ENCODE measurements at places on chromosomes 7 and 10. TPM values are rescaled to one million over a fixed set of nuclear protein-coding genes. Genes with fewer than 3 reads are reported as not detected.

DNA sequence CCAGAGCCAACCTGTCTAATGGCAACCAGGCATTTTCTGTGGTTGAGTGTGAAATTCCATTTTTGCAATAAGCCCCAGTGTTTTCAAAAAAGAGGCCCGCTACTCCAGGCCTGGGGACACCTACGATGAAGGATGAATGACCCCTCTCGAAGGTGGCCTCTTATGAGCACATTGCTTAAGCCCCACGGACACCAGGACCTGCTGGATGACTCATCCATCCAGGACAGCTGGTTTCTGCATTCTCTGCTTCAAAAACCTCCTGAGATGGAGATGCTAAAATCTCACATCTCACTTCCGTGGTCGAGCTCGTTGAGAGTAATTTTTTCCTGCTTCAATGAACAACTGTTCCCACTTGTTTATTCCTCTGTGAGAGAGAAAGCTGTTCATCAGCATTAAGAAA is 150.2 kb upstream of the FZD8 start:
- DNase-seq = no peak

GRCh38 chr10:131822013-131822691 is 78.7 kb upstream of the PPP2R2D start:
- no peak for DNase-seq

DNA sequence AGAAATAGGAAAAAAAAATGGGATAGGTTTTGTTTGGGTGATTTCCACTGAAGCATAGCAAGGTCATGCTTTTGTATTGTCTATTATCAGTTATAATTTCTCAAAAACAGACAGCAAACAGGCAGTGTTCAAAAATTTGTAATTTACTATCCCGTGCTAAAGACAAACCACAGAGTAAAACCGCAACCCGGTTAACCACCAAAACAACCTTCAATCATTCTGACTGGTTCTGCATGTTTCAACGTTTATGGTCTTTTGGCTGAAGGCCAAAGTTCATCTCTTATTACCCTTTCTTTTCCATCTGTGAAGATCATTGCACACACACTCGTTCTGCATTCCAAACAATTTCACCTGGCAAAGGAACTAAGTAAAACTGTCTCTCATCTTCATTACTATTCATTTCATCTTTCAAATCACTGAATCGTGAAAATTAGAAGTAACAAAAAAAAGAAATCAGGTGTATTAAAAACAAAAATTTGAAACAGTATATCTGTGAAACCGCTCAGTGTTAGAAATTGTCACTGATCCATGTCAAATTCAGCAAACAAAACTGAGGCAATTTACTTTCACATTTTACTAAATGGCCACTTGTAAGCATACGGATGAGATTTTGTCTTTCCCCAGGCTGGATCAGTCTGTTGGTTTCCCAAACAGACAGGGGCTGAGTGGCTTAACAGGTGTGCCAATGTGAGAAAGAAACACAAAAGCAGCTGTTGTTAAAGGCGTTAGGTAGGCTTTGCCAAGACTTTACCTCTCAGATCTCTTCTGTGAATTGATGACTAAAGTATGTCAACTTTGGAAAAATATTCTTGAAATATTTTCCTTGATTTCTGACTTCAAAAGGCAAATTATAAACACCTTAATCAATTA is 539.6 kb downstream of the CNTNAP2 start:
- DNase-seq = no peak

NUTM2A gene
- total RNA-seq = 0.10 TPM

BMPER gene
- 79.2 TPM for total RNA-seq
